ENCODE measurements at places on chromosomes 2 and 18.

DNA sequence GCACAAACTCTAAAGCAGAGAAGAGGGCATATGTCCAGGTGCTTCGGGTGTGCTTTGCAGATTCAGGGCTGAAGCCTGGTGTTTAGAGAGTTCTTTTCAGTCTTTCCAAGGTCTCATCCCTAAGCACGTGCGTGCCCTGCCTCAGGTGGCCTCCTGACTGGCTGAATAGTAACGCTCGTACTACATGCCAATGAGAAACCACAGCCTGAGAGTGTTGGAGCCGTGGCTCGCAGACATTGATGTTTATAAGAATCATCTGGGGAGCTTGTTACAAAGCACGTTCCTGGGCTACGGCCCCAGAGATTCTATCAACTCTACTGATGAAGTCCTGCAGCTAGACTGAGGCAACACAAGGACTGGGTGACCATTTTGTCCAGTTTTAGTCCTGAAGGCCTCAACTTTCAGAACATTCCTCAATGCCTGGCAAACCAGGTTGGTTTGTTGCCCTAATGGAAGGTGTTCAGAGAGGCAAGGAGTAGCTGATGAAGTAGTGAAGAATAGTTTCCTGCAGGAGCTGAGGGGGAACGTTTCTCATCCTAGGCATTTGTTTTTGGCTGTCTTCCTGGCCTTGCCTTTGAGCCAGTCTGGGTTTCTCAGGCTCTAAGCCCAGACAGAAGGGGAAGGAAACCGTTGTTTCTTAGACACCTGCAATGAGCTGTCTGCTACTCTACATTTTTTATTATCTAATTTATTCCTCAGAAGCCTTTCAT, 31.5 kb upstream of the HAAO start:
- DNase-seq, result no peak

GRCh38 chr2:6877402-6878304, at the start of gene RSAD2:
TSS of gene RSAD2 (plus strand) at chr2:6877777. CDS start at chr2:6877801, 24 bp downstream.
- no peak for DNase-seq

GRCh38 chr2:60992985-60993392, 24.5 kb upstream of the PEX13 start:
- no peak for DNase-seq

DNA sequence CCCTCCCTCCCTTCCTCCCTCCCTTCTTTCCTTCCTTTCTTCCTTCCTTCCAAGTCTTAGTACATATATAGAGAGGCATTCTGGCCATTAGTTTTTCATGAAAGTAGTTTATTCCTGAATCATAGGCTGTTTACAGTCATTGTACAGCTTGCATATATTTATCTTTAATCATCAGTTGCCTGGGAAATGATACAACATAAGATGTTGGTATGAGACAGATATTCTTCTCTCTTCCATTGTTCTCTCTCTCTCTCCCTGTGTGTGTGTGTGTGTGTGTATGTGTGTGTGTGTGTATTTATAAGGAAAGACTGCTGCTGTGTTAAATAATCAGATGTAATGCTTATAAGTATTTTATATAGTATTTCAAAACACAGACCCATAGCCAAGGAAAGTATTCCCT, 289.8 kb upstream of the UBE2E3 start:
- DNase-seq, result peak; percentile 43

GRCh38 chr2:200689115-200689514, 103.3 kb downstream of the AOX1 start:
- no peak for DNase-seq

GRCh38 chr2:104538077-104538476, 315.8 kb upstream of the POU3F3 start:
- no peak for DNase-seq

- no peak for DNase-seq
These were observed 59.9 kb downstream of the MDH1 start for GRCh38 chr2:63648632-63649031.

DNA sequence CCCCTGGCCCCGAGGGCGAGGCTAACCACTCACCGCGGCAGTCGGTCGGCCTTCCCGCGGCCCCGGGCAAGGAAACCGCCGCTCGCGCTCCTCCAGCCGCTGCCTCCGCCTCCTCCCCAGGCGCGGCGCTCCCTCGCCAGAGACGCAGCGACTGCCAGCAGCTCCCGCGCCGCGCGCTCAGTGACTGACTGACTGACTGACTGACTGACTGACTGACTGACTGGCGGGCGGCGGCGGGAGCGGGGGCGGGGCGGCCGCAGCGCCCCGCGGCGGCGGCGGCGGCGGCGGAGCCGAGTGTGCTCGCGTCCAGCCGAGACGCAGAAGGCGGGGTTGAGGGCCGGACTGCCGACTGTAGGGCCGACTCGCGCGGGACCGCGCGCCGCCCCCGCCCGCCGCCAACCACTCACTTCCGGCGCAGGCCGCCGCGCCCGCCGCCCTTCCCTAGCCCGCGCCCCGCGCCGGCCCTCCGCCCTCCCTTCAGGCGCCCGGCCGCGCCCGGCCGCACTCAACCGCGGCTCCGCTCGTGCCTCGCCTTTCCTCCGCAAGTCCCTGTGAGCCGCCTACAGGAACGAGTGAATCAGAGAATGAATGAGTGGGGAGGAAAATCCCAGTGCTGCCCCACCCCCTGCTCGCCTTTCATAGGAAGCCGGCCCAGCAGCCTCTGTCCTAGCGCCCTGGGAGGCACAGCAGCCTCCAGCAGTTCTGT, at the start of gene RAPH1:
RAPH1 (minus strand) TSS at position 224 of the 706 bp plus-strand sequence. CDS start 39,948 bp downstream, outside the sequence.
- DNase-seq, result peak; percentile 76

GRCh38 chr2:96158554-96158940, 13.3 kb upstream of the DUSP2 start:
- no peak for DNase-seq

Measured in LHCN-M2 (cell line).